ENCODE measurements at places on chromosomes 5 and 9.

DNA sequence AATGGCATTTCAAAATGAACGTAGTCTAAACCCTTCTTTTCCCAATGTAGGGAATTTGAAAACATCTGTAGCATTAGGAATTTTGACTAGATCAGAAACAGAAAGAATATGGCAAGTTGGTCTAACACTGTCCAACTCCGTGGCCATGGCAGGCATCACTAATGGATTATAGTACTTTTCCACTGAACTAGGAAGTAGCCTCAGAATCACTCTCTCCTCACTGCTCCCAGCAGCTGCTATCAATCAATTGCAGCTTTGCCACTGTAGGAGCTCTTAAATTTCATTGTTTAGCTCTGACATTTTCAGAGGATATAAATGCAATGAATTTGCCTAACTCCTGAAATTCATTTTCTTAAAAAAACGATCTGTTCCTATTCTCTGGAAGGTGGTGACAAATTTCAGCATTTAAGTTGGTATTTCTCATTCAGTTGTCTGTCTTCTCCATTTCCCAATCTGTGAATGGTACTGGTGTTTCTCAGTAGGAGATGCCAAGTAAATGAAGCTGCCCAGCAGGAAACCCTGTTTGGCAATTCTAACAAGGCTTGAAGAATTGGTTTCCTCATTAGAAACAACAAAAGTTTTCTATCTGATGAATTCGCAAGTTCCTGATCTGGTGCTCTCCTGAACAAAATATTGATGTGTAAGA is 64.7 kb downstream of the TLR4 start:
- DNase-seq = no peak

- DNase-seq = no peak
Measured at GRCh38 chr9:123368536-123369153, 12.6 kb downstream of the CRB2 start.

DNA sequence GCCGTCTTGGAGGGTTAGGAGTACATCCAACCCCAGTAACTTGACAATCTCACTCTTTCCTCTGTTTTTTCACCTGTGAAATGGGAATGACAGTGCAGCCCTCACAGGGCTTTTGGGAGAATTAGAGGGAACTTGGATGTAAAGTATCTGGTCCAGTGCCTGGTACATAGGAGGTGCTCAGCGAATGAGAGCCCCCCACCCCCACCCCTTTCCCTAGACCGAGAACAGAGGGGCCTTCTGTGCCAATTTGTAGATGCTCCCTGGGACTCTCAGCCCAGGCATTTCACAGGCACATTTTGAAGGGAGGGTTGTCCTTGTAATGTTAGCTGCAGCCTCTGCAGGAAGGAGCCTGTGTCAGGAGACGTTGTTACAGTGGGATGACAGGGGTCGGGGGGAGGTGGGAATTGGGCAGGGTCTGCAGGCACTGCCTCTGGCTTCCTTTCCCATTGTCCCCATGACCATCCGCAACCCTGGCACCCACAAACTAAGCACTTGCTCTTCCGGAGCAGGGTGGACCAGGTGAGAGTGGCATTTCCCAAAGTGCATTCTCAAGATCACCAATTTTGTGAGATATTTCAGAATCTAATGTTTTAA is 47.0 kb downstream of the AMBP start:
- no peak for DNase-seq

- DNase-seq = no peak
Measured at GRCh38 chr9:7802666-7803065, 3.1 kb upstream of the DMAC1 start.

- no peak for DNase-seq
Measured at GRCh38 chr9:78486661-78487060, 189.7 kb downstream of the PSAT1 start.

DNA sequence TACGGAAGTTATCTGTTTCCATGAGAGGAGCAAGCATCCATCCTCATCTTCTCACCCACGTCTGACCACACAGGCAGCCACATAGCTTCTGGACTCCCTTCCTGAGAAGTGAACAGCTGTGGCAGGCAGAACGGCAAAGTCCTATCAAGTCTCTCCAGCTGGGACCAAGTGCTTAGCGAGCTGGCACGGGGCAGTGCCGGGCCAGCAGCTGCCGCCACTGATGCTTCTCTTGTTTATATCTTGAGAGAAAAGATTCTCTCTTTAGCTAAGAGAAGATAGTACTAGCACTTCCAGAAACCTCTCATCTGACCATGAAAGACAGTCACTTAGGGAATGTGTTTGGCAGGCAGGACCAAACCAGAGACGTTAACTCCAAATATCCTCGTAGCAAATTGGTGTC is 37.2 kb downstream of the PLAC8L1 start:
- no peak for DNase-seq

- no peak for DNase-seq
Measured at GRCh38 chr5:54136516-54137440, 173.6 kb downstream of the ARL15 start.

GRCh38 chr9:131693651-131694597 is 46.0 kb downstream of the RAPGEF1 start:
- DNase-seq = no peak

DNA sequence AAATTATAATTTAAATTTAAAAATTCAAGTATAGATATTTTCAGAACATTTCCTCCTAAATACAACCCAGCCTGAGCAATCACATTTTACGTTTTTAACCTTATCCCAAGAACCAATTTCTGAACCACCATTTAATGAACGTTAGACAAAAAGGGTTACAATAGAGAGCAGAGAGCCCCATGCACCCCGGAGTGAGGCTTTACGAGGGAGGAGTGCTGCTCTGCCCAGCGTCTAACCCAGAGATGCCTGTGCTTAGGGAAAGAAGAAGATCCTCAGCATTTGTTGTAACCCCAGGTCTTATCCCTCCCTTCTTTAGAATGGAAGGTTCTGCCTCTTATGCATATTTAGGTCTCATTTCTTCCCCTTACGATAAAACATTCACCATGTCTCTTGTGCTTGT is 169.1 kb downstream of the ICE1 start:
- DNase-seq = no peak

DNA sequence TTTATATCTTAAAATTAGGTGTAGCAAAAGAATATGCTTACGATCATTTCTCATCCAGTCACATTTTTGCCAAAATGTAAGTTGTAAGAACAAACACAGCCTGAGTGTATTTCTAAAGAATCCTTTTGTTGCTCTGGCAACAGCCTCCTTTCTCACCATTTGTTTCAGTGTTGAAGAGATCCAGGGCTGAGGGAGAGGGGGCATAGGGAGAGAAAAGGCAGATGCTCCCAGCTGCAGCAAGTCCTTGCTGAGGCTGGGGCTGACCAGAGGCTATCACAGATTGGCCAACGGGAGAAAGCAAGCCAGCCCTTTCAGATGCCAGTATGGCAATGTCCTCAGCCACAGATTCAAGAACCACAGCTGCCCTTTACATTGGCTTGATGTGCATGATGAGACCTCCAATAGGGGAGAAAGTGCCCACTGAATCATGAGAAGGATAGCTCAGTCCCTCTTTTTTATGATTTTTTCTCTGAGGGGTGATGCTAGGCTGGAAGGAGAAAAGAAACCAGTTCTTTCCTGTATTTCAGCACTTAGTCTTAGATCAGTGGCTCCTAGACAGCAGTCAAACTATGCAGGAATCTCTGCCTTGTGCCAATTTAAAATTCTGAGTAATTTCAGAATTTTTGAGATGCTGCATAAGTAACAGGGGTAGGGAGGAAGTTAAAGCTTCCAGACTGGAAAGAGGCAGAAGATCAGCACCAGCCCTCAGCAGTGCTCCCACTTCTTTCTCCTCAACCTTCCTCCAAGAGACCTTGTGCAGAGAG is 142.1 kb downstream of the LHFPL2 start:
- no peak for DNase-seq

GRCh38 chr9:114621975-114622609 is 11.0 kb downstream of the TMEM268 start:
- DNase-seq = no peak

- no peak for DNase-seq
Measured at GRCh38 chr5:2511126-2511525, 240.4 kb downstream of the IRX2 start.

DNA sequence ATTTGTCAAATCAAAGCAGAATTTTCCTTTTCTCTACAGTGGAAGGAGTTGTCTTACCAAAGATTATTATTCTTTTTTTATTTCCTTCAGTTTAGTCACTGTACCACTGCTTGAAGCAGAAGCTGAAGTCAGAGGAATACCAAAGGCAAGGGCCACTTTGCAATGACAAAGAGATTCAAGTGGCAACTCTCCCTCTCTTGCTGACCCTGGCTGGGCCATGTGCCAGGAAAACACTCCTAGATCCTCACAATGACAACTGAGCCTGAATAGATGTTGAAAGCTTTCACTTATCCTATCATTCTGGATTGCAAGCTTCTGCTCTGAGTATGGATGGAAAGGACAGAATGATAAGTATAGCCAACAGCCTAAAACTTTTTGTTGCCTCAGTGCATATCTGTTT is 618.3 kb downstream of the NR2F1-AS1 start:
- no peak for DNase-seq

DNA sequence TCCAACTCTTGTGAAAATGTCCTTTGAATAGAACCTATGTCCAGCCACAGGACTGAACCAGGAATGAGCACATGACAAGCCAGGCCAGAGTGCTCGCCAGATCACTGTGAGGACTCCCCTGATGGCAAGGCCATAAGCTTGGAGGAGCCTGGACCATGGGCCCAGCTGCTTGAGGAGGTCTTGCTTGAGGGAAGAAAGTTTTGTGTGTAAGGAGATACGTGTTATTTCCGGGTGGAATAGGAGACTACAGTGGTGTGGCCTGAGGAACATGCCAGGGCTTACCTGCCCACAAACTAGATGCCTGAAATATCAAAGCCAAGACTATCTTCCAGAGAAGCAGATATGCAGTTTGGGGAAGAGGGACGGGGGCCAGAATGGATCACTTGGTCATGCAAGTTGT is 84.7 kb downstream of the LIFR start:
- no peak for DNase-seq

- no peak for DNase-seq
Measured at GRCh38 chr9:80093695-80094094, 521.9 kb downstream of the TLE4 start.

- DNase-seq = no peak
Measured at GRCh38 chr5:107616213-107616612, 54.5 kb downstream of the EFNA5 start.

GRCh38 chr5:74786851-74787250 is 19.8 kb downstream of the NSA2 start:
- no peak for DNase-seq

GRCh38 chr9:133023117-133023890 is 7.5 kb upstream of the GTF3C5 start:
- DNase-seq = no peak

DNA sequence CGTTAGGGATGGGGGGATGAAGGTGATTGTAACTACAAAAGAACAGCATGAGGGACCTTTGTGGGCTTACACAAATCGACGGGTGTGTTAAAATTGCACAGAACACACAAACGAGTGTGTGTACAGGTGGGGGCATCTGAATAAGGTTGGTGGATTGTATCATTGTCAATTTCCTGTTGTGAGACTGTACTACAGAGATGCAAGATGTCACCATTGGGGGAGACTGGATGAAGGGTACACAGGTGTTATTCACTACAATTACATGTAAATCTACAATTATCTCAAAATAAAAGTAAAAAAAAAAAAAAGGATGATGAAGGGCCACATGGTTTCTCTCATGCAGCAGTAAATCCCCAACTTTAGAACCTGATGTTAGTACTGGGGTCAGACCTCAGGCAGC is 31.4 kb upstream of the PHYKPL start:
- no peak for DNase-seq

DNA sequence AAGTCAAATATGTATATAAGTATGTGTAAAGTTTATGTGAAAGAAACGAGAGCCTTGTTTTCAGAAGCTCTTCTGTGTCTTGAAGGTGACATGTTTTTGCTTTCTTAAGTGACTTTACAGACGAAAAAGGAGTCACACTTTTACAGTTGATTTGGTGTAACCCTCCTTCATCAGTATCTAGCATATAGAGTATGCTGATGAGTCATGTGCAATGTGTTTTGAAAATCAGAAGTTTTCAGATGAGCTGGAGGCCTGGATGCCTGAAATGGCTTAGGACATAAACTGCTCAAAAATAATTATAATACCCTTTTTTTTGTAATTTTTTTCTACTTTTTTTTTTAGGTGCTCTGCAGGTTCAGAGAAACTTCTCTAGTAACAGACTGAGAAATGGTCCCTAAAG is 209.5 kb downstream of the CD180 start:
- no peak for DNase-seq

DNA sequence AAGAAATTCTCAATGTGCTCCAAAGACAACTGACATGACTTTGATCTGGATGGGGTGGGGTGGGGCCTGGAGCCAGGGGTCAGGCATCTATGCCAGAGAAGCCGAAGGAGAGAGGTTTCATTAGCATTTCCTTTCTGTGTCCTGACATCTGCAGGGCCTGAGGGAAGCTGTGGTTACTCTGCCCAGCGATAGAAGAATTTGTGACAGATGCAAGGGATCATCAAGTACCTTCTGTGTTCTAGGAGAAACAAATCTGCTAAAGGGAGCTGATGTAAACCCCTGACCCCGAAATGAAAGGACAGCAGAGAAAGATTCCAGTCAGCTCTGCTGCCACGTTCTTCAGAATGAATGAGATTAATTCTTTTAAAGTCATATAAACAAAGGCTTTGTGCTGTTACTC is 335.7 kb downstream of the PRELID2 start:
- no peak for DNase-seq

DNA sequence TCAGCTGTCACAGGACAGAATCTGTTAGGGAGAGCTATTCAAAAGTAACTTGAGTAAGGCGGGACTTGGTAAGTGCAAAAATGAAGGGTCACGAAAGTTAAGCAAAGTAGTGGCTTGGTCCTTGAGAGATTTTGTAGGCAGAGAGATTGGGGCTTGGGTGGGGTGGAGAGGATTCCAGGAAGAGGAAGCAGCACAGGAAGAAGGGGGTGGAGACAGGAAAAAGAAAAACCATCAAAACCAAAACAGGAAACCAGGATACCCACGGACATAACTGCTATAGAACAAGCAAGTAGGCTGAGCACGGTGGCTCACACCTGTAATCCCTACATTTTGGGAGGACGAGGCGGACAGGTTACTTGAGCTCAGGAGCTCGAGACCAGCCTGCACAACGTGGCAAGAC is 3.7 kb downstream of the ROPN1L start:
- DNase-seq = no peak

DNA sequence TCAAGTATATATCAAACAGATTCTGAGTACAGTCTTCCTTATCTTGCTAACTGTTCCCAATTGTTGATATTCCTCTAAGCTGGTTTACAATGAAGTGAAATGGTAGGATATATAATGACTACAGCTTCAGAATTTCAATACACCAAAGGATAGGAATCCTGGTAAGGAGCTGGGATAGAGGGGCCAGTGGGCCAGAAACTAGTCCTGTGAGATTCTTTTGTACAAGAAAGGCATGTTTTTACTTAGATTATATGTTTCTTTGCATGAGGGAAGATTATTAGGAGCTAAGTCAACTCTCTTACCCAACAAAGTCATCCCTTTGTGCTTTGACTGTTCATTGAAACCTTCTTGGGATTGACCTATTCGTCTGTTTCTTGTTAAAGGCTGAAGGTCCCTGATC is 435.7 kb downstream of the PLK2 start:
- no peak for DNase-seq

Measured in activated gamma-delta T cell treated with Interleukin-2 at 50 U/mL for 16 hours (primary cell).